ENCODE measurements at places on chromosomes 12 and 14.
A peak's percentile ranks its signal among the peaks of the same experiment; 100 is the strongest.

DNA sequence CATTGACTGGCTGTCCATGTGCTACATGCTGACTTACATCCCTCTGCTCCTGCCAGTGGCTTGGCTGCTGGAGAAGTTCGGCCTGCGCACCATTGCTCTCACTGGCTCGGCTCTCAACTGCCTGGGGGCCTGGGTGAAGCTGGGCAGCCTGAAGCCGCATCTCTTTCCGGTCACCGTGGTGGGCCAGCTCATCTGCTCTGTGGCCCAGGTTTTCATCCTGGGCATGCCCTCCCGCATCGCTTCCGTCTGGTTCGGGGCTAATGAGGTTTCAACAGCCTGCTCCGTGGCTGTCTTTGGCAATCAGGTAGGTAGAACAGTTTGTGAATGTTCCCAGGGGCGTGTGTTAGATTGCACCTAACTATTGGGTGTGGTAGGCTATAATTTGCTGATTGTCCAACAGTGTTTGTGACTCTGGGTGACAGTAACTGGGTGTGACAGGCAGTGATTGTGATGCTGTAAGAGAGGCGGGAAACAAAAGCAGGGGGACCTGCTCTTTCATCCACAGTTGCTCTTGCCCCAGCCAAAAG lies 981 bp downstream of the FLVCR2 start:
- no peak for ATAC-seq

DNA sequence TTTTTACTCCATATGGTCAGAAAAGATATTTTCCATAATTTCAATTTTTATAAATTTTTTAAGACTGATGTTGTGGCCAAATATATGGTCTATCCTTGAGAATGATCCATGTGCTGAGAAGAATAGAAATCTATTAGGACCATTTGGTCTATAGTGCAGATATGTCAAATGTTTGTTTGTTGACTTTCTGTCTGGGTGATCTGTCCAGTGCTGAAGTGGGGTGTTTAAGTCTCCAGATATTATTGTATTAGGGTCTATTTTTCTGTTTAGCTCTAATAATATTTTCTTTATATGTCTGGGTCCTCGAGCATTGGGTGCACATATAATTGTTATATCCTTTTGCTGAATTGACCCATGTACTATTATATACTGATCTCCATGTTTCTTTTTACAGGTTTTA lies 308.9 kb upstream of the LMO3 start:
- ATAC-seq = no peak

- no peak for ATAC-seq
Measured at GRCh38 chr14:55256586-55256985, 14.6 kb upstream of the FBXO34 start.

- no peak for ATAC-seq
Measured at GRCh38 chr12:112354399-112354798, 27.8 kb downstream of the HECTD4 start.

- ATAC-seq = no peak
Measured at GRCh38 chr12:10293570-10294227, 14.0 kb upstream of the KLRD1 start.

GRCh38 chr12:104656921-104657320 lies 200.2 kb downstream of the CHST11 start:
- ATAC-seq = no peak

DNA sequence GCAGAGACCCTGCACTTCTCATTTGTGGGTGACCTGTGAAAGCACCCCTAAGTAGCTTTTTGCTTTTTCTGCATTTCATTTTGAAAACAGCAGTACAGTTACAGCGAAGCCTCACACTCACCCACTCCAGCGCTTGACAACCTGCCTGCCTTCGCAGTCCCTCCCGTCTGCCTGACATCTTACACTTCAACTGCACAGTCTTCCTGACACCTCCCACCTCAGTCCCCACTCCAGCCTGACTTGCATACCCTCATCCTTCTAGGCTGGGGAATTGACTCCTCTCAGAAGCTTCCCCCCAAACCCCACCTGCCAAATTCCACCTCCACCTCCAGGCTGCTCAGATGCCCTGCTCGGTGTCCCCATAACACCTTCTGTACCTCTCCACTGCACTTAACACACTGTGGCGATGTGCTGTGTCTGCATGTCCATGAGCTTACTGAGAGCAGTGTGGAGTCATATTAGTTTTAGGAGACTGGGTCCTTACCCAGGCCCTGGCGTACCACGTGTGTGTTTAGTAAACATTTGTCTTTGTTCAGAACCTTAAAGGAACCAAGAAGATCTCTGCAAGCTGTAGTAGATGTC lies 159.4 kb downstream of the PRKCH start:
- ATAC-seq = no peak

GRCh38 chr14:102540315-102541028 lies 30.9 kb upstream of the ANKRD9 start:
- no peak for ATAC-seq

DNA sequence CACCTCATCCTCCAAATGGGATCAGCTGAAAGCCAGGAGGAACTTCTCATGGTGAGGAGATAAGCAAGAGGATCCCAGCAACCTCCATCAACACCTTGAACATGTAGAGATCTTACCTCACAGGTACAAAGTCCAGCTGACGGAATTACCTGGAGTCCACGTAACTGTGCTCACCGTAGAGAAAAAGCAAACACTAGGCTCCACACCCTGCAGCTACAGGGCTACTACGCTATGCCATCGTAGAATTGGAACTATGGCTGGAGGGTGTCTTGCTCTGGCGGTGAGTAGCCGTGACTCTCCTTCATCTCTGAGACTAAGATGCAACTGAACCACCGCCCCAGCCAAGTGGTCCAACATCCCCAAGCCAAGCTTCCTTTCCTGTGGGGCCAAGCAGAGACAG lies 50.5 kb downstream of the CRY1 start:
- no peak for ATAC-seq

DNA sequence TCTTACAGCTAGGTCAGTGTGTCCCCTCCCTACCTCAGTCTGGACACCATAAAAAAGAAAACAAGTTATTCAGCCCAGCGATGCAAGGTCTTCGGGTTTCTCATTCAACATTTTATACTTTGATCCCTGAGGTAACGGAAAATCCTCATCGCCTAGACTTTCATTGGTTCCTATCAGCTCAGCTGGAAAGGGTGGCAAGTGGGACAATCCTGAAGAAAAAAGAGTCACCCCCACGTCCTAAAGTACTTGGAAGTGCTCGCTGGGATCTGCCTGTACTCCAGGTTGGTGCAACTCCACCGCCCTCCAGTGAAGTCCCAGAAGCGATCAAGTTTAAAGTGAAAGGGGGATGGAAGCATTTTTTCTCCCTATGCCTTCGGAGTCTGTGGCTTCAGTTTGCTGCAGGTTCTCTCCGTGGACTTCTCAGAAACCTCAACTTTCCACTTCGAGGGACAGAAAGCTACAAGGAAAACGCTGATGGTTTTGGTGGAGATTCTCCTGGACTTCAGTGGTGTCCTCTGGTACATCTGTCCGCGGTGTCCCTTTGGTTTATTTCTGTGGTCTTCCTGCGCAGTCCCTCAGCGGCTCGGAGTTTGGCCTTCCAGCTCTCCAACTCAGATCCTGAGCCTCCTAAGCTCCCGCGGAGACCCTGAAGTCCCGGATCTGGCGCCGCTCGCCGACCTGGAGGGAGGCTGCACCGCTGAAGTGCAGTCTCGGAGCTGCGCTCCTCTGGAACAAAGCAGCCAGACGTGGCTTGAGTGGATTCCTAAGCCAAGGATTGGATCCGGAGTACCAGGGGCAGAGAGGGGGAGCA lies 1.8 kb upstream of the LRFN5 start:
- ATAC-seq = peak; percentile 55

- ATAC-seq = no peak
Measured at GRCh38 chr12:72230589-72230988, 41.6 kb upstream of the TRHDE start.

DNA sequence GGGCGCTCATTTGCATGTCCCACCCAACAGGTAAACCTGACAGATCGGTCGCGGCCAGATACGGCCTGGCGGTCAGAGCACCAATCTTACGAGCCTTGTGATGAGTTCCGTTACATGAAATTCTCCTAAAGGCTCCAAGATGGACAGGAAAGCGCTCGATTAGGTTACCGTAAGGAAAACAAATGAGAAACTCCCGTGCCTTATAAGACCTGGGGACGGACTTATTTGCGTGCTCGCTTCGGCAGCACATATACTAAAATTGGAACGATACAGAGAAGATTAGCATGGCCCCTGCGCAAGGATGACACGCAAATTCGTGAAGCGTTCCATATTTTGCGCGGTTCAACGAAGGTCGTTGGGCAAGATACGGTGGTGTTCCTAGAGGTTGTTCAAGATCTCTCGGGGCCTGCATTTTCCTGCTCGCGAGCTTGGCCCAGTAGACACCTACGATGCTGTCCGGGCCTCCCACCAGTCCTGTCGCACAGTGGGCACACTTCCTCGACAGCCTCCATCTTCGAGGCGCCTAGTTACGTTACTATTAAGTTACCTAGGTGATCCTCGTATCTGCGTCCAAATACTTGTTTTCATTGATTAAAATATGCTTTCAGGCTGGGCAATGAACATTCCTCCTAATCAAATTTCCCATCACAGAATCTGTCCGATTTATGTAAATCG lies at the start of gene RNU6-7:
TSS of gene RNU6-7 (plus strand) at position 230 of the 675 bp plus-strand sequence.
- ATAC-seq = no peak

DNA sequence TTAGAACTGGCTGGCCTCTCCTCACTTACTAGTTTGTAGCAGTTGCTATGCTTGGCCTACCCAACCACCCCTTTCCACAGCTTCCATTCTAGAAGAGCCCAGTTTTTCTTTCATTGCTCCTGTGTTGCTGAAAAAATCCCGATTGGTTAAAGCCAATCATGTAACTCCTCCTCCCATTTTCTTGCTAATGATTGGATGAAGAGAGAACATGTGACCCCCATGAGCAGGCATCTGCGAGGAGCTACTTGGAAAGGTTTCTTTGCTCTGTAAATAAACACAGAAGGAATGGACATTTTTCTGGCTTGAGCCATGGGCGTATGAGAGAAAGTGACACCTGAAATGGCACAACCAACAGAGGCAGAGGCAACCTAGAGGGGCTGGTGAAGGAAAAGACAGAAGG lies 773.8 kb upstream of the TBX3 start:
- ATAC-seq = no peak

- no peak for ATAC-seq
Measured at GRCh38 chr14:104702106-104702505, 12.7 kb downstream of the INF2 start.

DNA sequence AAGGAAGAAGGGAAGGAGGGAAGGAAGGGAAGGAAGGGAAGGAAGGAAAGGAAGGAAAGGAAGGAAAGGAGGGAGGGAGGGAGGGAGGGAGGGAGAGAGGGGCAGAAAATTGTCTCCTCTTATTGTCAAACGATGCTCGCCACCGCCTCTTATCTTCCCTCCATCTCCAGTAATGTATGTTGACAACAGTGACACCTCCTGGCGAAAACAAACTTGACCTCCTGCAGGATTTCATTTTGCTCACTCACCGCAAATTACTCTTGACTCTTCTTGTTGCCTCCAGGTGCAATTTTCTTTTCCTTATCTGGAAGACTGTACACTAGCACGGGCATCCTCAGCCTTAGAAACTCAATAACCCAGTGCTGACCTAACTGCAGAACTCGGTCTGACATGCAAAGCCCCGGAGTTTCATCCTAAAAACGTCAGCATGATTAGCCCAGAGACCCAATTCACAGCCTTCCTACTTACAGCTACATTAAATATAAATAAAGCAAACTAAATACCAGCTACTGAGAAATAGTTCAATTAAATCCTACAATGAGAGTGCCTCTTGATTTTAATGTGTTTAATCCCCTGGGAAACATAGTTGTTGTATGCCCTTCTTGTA lies 512.4 kb upstream of the TMPO start:
- ATAC-seq = peak; percentile 21

DNA sequence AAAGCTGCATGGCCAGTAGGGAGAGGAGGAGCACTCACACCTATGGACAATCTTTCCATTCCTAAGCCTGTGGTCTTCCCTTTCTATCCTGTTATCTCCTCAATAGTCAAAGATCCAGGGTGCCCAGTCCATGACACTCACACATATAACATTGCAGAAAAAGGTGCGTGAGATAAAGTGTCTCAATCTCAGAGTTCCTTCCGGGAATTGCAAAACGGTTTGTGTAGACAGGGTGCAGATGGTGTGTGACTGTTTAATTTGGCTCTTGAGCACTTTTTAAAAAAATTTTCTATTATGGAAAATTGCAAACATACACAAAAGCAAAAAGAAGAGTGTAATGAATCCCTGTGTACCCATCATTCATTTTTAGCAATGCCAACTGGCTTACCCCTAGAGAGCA lies 1493.6 kb downstream of the AACS start:
- no peak for ATAC-seq

GRCh38 chr12:40502322-40502721 lies 189.9 kb upstream of the CNTN1 start:
- ATAC-seq = no peak

GRCh38 chr12:103442182-103442555 lies 53.6 kb downstream of the C12orf42 start:
- ATAC-seq = no peak

- ATAC-seq = no peak
Measured at GRCh38 chr12:50061171-50061570, 3.8 kb downstream of the ASIC1 start.

DNA sequence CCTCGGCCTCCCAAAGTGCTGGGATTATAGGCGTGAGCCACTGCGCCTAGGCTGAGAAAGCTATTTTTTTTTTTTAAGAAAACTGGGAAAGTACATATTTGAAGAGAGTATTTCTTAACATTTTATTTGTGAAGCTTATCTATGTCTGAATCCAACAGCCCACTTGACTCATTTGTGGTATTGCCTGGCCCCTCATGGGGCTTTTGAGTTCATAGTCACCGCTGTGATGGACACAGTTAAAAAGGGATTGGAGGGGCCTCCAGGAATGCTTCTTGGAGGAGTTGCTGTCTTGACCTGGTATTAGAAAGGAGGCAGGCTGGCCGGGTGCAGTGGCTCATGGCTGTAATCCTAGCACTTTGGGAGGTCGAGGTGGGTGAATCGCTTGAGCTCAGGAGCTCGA lies 26.5 kb downstream of the BCL7A start:
- no peak for ATAC-seq

DNA sequence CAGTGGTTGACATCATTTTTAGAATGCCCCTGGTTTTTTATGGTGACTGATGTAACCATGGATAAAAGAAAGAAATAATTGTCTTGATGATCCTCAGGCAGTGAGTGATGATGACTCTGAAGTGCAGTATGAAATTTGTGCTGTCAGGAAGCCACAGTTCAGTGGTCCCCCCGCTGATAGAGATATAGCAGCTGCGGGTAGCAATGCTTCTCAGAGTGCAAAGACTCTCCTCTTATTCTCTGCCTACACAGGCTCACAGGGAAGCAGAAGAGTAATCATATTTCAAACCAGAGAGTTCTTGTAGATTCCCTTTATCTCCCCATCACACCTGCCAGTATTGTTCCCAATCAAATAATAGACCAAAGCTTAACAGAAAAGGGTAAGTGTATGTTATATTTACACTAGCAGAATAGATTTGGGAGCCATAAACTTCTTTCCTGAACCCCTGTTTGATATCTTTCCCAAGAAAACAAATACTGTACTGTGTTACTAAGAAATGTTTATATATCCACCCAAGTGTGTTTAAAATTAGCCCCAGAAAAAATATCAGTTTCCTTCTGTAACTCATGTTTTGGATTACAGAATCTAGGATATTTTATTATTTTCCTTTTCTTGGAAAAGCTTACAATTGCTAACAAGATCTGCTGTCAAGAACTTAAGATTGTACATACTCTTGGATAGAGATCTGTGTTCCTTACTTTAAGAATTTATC lies 1817.4 kb upstream of the FLRT2 start:
- peak; percentile 73 for ATAC-seq
